Cardiac septum (tissue), 1 donor: ENCODE measurements at places on chromosomes 12 and 14. TPM values are rescaled to one million over a fixed set of nuclear protein-coding genes. Genes with fewer than 3 reads are reported as not detected.

Gene TAS2R31
- 2.1 TPM for total RNA-seq

Gene WSCD2
- 0.40 TPM for total RNA-seq

Gene ERGIC2
- total RNA-seq: 84.1 TPM

Gene NGB
- not detected for total RNA-seq

Gene MANSC1
- total RNA-seq: 9.2 TPM

Gene NKX2-8
- total RNA-seq: not detected

Gene FGF6
- total RNA-seq: not detected

Gene DACT1
- total RNA-seq: 3.2 TPM

Gene DNAH10
- total RNA-seq: 0.73 TPM

Gene WNT5B
- 0.43 TPM for total RNA-seq

Gene HOXC12
- total RNA-seq: not detected

Gene WNT1
- not detected for total RNA-seq

Gene MUCL1
- total RNA-seq: not detected

Gene GPR132
- 0.73 TPM for total RNA-seq

Gene FRS2
- 22.6 TPM for total RNA-seq

Gene KDM2B
- total RNA-seq: 10.1 TPM

Gene ERBB3
- 1.5 TPM for total RNA-seq

Gene AQP6
- not detected for total RNA-seq

Gene PTCSC3
- total RNA-seq: not detected

Gene DBX2
- 0.19 TPM for total RNA-seq

Gene ZNF891
- total RNA-seq: 1.1 TPM

Gene CIROP
- total RNA-seq: not detected

Gene LIN7A
- 17.3 TPM for total RNA-seq

Gene SLC2A14
- total RNA-seq: 0.51 TPM

Gene SRGAP1
- 5.9 TPM for total RNA-seq

Gene LRRK2
- 7.1 TPM for total RNA-seq

Gene SIX1
- total RNA-seq: 0.89 TPM

Gene MDGA2
- total RNA-seq: 0.19 TPM

Gene TMEM52B
- total RNA-seq: not detected

Gene CIDEB
- 2.4 TPM for total RNA-seq

Gene CELA1
- total RNA-seq: not detected
